HFFc6 (cell line): ENCODE measurements at places on chromosomes 5 and 9.

DNA sequence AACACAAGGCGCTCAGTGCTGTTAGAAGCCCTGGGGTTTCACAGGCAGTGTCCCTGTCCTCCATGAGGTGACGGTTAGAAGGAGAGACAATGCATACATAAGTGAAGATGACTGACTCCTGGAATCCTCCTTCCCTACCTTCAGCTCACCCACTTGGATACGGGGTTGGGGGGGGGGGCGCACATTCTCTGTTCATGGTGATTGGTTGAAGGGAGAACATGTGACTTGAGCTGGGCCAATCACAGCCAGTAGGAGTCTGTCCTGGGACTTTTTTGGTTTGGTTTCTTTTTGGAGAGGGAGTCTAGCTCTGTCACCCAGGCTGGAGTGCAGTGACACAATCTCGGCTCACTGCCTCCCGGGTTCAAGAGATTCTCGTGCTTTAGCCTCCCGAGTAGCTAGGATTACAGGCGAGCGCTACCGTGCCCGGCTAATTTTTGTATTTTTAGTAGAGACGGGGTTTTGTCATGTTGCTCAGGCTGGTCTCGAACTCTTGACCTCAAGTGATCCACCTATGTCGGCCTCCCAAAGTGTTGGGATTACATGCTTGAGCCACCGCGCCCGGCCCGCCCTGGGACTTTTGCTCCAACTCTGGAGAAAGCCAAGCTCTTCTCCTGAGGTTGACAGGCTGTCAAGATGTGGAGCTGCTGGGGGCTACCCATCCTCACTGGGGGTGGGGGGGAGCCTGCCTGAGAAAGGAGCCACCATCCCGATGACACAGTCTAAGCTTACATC, 30.8 kb downstream of the SH3PXD2B start:
- no peak for DNase-seq

DNA sequence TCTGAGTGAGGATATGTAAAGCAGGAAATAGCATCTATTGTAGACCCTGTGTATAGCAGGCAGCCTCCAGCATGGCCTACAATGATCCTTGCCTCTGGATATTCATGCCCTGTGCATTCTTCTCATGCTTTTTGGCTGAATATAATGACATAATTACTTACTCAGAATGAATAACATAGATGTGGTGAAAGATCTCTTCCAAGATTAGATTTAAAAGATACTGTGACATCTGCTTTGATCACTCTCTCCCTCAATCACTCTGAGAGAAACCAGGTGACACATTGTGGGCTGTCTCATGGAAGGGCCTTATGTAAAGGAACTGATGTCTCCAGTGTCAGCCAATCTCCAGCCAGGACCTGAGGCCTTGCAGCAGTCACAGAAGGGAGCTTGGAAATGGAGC, 376.7 kb downstream of the DNAH5 start:
- DNase-seq, result peak; percentile 75

- DNase-seq, result peak; percentile 78
Observed at GRCh38 chr9:86322973-86323644, 31.1 kb downstream of the TUT7 start.

- no peak for DNase-seq
Observed at GRCh38 chr9:87350915-87351314, 146.8 kb upstream of the DAPK1 start.

GRCh38 chr9:123102375-123103113, 69.1 kb downstream of the GPR21 start:
- peak; percentile 23 for DNase-seq

DNA sequence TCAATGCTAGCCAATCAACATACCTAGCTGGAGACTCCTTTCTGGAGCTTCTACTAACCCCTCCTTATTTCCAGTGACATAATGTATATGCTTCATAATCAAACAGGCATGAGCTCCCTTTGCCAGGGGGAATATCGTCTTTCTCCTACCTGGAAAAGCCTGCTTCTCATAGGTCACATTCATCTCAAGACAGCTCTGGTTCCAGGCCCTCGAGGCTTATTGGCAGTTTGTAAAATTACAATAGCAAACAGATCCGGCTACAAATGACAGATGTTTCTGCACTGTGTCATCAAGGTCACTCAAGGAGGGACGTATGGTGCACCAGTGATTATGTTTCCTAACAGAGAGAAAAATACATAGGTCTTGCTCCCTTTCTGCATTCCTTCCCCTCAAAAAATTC, 140.0 kb downstream of the SAXO1 start:
- DNase-seq, result no peak

- peak; percentile 29 for DNase-seq
Observed at GRCh38 chr5:10563945-10564837, at the start of gene ANKRD33B. Gene ANKRD33B, plus strand, starts transcription at chr5:10564070. Its CDS starts 398 bp downstream, at chr5:10564468.

- no peak for DNase-seq
Observed at GRCh38 chr9:94909250-94909894, 182.9 kb downstream of the AOPEP start.

DNA sequence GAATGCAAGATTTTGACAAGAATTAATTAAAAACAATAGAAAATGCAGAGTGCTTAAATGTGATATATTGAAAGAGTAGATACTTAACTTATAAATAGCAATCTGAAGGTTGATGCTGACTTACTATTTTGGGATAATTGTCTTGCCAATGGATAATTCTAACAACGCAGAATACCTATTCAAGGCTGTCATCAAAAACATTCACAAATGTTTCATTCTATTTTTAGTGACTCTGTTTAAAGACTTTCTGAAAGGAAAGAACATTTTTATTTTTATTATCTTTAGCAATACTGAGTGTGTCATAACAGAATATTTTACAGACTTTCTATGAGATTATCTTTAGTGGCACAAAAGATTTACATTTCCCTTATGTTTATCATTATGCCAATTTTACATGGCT, 38.1 kb downstream of the ANKRD55 start:
- no peak for DNase-seq

DNA sequence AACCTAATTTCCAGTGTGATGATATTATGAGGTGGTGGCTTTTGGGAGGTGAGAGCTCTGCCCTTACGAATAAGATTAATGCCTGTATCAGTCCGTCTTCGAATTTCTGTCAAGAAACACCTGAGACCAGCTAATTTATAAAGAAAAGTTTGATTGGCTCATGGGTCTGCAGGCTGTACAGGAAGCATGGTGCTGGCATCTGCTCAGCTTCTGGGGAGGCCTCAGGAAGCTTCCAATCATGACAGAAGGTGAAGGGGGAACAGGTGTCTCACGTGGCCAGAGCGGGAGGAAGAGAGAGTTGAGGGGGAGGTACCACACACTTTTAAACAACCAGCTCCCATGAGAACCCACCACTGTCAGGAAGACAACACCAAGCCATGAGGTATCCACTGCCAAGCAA, 46.9 kb downstream of the C9orf50 start:
- no peak for DNase-seq

DNA sequence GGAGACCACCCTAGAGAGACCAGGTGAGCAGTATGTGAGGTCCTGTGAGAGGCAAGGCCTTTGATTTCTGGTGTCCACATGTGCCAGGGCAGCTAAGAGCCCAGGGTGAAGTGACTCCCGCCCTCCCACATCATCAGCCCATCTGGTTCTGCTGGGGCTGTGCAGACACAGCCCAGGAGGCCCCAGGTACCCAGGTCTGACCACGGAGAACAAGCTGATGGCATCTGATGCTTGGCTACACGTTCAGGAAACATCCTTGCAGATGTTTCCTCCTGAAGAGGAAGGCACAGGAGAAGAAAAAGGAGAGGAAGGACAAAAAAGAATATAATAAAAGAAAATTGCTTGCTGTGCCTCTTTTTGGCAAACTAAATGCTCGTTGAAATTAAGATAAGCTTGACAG, 225.8 kb downstream of the PAX5 start:
- no peak for DNase-seq

GRCh38 chr9:36903541-36904435, 130.3 kb downstream of the PAX5 start:
- peak; percentile 70 for DNase-seq

GRCh38 chr9:134936346-134937163, 18.8 kb upstream of the FCN1 start:
- no peak for DNase-seq

DNA sequence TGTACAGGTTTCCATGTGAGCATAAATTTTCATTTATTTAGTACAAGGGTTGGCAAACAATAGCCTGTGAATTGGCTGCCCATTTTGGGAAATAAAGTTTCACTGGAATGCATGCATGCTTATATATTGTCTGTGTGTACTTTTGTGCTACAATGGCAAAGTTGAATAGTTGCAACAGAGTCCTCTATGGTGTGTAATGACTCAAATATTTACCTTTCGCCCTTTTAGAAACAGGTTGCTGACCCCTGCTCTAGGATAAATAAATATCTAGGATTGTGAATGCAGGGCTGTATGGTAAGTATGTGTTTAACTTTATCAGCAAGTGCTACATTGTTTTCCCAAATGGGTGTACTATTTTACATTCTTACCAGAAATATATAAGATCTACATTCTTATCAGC, 47.2 kb downstream of the XRCC4 start:
- DNase-seq, result no peak

DNA sequence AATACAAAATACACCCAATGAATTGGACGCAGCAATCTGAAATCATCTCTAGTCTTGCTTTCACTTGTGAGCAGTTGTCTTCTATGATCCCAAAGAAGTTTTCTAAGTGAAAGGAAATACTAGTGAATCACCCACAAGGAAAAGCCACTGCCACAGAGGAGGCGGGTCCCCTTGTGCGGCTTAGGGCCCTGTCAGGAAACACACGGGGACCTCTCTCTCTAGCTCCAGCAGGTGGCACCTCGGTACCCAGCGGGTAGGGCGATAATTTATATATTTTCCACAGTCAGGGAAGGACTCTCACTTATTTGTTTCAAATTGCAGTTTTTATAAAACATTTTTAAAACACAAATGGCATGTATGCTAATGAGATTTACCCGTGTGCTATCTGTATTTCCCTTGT, 417.1 kb downstream of the KDM4C start:
- DNase-seq, result no peak

GRCh38 chr5:90944116-90944515, 385.5 kb downstream of the ADGRV1 start:
- no peak for DNase-seq

DNA sequence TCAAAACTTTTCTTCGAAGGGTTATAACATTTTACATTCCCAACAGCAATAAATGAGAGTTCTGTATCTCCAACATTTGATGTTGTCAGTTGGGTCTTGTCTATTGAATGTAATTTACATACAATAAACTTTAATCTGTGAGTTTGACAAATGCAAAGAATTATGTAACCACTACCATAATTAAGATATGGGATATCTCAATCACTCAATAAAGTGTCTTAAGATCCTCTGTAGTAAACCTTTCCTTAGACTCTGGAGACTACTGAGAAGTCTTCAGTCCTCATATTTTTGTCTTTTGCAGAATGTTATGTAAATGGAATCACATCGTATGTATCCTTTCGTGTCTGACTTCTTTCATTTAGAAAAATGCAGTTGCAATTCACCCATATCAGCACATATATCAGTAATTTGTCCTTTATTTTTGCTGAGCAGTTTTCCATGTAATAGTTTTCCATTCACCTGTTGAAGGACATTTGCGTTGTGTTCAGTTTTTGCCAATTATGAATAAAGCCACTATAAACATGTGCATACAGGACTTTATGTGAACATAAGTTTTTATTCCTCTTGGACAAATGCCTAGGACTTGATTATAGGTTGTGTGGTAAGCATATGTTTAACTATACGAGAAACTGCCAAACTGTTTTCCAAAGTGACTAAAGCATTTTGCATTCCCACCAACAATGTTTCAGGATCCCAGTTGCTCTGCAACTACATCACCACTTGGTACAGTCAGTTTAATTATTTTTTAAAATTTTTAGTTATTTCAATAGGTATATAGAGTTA, 784.6 kb upstream of the ZNF608 start:
- no peak for DNase-seq

DNA sequence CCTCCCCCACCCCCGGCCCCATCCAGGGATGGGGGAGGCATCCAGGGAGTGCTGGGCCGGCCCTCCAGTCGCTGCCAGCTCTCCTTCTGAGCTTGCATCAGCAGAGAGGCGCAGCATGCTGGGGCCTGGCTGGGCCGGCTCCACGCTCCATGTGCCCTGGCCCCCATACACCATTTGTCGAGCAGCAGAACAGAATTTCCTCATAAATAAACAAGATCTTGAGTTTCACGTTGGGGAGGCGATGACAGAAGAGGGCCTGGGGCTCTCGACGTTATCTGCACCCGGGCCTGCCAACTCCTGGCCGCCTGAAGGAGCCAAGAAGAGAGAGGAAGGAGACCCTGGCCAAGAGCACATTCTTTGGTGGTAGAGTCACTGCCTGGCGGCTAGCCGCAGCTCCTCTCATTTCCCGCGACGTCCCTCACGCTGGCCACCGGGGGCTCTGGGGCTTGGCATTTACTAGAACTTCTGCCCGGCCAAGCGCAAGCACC, 177.0 kb downstream of the FGF18 start:
- peak; percentile 58 for DNase-seq

DNA sequence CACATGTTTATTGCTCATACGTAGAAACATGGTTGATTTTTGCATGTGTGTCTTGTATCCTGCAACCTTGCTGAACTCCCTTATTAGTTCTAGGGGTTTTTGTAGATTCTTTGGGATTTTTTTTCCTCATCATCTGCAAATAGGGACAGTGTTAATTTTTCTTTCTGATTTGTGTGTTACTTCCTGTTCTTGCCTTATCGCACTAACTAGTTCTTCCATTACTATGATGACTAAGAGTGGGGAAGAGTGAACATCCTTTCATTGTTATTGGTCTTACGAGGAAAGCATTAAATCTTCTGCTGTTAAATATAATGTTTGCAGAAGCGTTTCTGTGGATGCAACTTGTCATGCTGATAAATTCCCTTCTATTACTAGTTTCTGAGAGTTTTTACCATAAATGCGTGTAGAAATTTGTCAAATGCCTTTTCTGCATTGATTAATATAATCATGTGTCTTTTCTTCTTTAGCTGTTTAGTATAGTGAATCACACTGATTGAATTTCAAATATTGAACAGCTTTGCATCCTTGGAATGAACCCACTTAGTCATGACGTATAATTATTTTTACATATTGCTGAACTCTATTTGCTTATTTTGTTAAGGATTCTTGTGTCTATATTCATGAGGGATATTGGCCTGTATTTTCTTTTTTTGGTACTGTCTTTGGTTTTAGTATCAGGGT, 32.1 kb upstream of the RNF130 start:
- DNase-seq, result no peak

DNA sequence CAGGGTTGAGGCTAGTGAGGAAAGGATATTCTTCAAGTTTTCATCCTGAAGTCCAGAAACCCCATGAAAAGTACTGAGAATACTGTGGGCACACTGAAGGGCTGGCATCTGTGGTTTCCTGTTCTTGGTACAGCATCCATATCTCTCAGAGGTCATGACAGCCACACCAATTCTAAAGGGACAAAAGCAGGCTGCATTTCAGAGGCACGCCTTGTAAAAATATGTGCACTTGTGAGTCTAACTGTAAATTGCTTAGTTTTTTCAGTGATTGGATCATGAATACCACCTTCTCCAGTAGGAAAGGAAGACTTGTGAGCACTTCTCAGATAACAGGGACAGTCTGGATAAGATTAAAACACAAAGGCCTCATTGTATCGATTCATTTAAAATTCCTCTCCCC, 230.9 kb downstream of the NTRK2 start:
- no peak for DNase-seq

GRCh38 chr5:101590384-101590783, 687.3 kb upstream of the ST8SIA4 start:
- no peak for DNase-seq
